Activated T-cell treated with anti-CD3 and anti-CD28 coated beads, Interleukin-2, amount 50 U/mL, for 48 hours (primary cell): ENCODE measurements at places on chromosomes 13 and 19.

DNA sequence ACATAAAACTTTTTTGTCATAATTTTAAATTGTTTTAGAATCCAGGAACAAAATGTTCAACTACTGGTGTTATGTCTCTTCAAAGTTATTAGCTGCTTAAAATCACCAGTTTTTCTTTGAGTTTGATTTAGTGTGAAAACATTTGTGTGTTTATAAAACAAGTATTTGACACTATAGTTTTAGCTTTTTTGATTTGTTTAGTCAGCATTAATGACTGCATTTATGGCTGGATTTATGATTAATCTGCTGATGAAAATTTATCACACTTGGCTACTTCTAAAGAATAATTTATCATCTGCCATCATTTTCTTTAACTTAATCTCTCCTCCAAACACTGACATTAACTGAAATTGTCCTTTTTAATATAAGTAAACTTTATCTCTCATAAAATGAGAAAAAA is 1465.9 kb upstream of the SLC10A2 start:
- no peak for DNase-seq

DNA sequence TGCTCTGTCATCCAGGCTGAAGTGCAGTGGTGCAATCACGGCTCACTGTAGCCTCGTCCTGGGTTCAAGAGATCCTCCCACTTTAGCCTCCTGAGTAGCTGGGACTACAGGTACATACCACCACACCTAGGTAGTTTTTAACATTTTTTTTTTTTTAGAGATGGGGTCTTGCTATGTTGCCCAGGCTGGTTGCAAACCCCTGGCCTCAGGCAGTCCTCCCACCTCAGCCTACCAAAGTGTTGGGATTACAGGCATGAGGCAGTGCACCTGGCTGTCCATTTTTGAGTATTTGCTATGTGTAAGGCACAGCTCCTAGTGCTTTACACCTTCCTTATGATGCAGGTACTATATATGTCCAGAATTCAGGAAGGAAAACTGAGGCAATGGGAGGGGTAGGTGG is 138.8 kb upstream of the ZNF536 start:
- no peak for DNase-seq

DNA sequence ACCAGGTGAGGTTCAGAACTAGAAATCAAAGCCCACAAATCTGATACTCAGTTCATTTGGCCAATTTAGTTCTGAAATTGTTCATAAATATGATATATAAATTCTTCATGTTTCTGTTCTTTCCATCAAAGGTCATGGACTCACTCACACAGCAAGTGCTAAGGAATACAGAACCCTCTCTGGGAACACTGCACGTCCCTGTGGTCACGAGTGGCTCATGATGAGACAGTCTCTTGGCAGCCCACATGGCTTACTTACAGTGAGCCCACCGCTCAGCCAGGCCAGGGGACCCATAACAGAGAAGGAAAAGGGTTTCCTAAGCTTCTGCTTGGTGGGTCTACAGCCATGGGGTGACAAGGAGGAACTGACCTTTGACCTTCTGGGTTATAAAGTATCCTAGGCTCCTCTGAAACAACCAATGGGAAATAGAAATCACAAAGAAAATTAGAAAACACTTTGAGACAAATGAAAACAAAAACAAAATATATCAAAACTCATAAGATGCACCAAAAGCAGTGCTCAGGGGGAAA is 67.4 kb downstream of the CDADC1 start:
- DNase-seq, result no peak

DNA sequence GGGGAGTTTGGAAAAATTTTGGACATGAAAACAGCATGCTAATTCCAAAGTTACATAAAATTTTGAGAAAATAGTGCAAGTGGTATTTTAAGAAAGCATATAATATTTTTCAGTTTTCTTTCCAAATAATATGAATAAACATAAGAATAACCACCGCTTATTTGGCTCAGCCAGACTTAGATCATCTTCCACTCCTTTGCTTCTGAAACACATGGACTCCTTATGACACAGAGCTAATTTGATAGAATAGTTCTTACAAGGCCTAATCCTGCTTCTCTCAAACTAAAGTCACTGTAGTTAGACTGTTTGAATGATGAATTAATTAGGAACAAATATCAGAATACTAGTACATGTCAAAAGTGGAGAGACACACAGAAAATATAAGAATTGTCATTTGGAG is 165.5 kb downstream of the POSTN start:
- no peak for DNase-seq

GRCh38 chr13:45439008-45439407 is 20.8 kb upstream of the SLC25A30 start:
- no peak for DNase-seq

- no peak for DNase-seq
Observed at GRCh38 chr19:3282564-3282963, 58.1 kb downstream of the CELF5 start.

GRCh38 chr13:54636231-54636630 is 1607.6 kb downstream of the OLFM4 start:
- no peak for DNase-seq

DNA sequence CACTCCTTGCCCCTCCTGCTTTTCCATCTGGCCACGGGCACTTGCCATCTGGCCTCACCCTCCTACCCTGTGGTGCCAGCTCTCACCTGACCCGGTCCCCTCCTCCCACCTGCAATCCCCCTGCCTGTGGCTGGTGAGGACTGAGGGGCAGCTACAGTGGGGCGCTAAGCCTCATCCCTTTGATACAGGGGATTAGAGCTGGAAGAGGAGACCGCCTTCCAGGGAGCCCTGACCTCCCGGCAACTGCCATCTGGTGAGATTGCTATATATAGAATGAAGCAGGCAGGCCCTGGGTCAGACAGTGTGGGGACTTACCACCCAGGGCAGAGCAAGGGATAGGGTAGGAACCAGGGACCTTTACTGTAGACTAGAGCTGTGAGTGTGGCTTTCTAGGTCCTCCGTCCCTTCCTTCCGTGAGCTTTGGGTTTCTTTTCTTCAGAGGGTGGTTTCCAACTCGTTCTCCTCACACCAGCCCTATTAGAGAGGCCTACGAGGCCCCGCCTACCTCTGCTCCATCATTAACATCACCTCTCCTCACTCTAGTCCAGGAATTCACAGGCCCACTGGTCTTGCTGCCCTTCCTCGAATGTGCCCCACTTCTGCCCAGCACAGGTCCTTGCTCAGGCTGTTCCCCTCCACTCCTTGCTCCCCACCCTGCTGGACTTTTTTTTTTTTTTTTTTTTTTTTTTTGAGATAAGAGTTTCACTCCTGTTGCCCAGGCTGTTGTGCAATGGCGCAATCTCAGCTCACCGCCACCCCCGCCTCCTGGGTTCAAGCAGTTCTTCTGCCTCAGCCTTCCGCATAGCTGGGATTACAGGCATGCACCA is 7.7 kb downstream of the KASH5 start:
- DNase-seq, result no peak

DNA sequence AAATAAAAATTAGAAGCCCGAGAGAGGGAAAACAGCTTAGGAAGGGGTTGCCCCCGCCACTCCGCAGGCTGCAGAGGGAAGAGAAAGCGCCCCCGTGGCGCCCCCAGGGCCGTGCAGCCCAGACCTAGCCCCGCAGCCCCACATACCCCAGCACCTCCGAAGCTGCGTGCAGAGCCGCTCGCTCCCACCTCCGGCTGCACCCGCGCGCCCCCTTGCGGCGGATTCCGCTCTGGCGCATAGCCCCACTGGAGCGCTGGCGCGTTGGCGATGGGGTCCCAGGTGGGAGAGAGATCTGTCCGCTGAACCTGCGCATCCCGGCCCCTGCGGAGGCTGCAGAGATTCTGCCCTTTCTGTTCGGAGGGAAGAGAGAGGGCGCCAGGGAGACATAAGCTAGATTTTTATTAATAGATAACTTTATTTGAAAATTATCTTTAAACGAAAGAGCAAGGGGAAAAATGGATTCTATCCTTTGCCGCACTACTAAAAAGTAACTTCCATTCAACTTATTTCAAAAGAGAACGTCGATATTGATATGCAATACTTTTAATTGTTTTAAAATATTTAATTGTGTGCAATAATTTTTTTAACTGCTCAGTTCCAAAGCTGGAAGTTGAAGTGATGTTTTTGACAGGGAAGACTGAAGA is 11.7 kb upstream of the CLN5 start:
- DNase-seq, result peak; percentile 94

GRCh38 chr19:4618019-4618418 is 21.3 kb upstream of the TNFAIP8L1 start:
- no peak for DNase-seq

DNA sequence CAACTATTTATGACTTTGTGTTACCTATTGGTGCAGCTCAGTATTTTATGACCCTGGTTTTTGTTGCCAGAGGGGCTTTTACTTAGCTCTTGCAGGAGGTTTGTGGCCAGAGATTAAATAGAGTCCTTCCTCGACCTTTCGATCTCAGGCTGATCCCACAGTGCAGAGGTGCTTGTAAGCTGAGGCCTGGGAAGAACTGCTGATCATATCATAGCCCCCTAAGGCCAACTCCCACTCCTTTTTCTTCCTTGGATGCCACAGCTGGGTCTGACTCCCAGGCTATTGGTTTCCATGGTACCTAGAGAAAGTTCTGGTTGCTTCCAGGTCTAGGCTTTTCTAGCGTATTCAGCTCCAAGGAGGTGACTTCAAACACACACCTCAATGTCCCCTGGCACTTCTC is 324.9 kb downstream of the FOXO1 start:
- no peak for DNase-seq

- DNase-seq, result no peak
Observed at GRCh38 chr13:94778986-94779385, 66.6 kb upstream of the SOX21 start.
